ENCODE measurements at places on chromosomes 2 and 18. TPM values are rescaled to one million over a fixed set of nuclear protein-coding genes. Genes with fewer than 3 reads are reported as not detected.
A peak's percentile ranks its signal among the peaks of the same experiment; 100 is the strongest.

Gene ABCG8
- total RNA-seq = not detected

Gene FOXD4L1
- total RNA-seq = 0.07 TPM

Gene COL6A3
- total RNA-seq = 2.1 TPM

Gene MTX2
- total RNA-seq = 29.8 TPM

Gene SNED1
- 2.2 TPM for total RNA-seq

Gene INHBB
- total RNA-seq = 0.94 TPM

Gene DSC2
- total RNA-seq = not detected

Gene LYPD6B
- total RNA-seq = 28.8 TPM

Gene SH3BP4
- 89.1 TPM for total RNA-seq

DNA sequence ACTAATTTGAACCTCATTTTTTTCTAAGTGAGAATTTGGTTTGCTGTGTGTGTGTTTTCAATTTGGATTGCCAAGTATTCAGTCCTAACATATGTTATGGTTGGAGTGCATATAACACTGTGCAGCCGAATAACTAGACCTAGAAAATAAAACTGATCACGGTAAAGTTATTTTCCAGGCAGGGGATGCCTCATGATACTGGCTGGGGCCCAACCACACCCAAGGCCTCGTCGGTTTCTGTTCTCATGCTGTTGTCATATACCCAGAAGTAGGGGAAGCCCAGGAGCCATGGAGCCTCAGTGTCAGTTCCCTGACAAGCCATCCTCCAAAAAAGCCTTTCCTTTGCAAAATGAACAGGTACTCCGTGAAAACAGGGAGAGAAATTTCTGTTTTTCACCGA is 160.2 kb downstream of the GBX2 start:
- no peak for DNase-seq

GRCh38 chr18:49931760-49932159 is 118.4 kb upstream of the ACAA2 start:
- no peak for DNase-seq

DNA sequence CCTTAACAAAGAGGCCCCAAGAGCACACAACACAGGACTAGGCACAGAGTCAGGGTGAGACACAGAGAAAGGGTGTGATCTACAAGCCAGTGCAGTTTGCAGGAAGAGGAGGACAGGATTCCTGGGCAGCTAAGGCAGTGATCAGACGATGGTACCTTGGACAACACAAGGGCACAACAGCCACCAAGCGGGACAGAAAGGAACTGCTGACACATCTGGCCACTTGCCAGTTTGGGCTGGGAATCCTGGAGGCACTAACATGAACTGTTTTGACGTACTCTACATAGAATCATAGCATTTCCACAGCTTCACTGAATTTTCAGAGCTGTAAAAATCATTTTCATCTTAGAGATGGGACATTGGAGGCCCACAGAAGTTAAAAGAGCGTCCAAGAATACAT is 221.5 kb upstream of the SLC35G4 start:
- peak; percentile 83 for DNase-seq

DNA sequence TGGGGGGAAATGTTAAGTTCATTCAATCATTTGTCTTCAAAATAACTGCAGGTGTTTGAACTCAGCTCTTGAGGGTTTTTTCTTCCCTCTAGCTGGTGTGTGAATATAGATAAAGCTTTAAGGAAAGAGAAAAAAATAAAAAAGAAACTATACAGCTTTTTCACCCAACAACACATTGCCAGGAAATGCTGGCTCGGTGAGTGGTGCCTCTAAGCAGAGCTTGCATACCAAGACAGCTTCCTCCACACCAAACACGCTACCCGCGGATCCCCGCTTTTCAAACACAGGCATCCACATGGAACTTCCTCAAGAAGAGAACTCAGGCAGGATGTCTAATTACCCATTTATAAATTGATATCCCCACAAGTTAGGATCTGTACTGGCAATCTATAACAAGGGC is 69.8 kb upstream of the TANK start:
- DNase-seq = no peak

DNA sequence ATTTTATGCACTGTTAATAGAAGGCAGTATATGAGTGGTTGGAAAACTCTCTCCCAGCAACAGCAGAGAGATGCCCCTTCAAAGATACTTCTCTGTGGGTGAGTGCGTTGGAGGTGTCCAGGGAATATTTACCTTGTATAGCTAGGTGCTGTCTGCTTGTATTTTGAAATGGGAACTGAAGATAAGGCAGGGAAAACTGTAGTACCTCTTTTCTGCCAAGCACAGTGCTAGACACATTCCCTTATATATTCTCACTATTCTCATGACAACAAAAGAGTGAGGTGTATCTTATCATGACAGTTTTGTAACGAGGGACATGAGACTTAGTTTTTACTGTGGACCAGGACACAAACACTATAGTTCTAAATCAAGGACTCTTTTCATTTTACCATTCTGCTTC is 2.1 kb downstream of the TTC39C start:
- no peak for DNase-seq

DNA sequence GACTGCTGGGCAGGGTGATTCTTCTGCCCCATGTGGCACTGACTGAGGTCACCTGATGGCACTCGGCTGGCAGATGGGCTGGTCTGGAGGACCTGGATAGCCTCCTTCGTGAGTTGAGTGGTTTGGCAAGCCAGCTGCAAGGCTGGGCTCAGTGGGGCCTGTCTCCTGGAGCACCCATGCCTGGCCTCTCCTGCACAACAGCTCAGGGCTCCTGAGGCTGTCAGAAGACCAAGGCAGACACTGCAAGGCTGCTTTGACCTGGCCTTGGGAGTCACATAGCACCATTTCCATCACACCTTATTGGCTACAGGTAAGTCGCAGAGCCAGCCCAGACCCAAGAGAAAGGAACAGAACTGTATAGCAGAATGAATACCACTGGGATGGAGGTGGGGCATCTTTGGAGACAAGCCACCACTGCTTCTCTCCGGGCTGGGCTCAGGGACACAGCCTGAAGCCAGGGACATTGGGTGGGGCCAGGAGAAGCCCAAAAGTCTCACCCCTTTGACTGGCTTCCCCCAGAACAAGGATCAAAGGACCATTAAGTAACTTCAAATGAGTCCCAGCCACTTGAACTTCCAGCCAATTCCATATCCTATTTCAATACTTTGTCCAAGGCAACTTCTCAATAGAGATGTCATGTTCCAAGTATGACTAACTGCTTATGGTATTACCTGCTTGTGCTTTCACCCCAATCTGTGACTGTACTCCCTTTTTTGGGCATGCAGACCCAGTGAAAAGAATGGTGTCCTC is 156.3 kb downstream of the CABLES1 start:
- peak; percentile 86 for DNase-seq
